ENCODE measurements at places on chromosomes 3 and 15. TPM values are rescaled to one million over a fixed set of nuclear protein-coding genes. Genes with fewer than 3 reads are reported as not detected.

PLSCR2 gene
- total RNA-seq: not detected

GNAT1 gene
- not detected for total RNA-seq

IFT122 gene
- 21.2 TPM for total RNA-seq

SLC51A gene
- not detected for total RNA-seq

BCL2A1 gene
- 1.3 TPM for total RNA-seq

TTC23 gene
- total RNA-seq: 27.8 TPM

GRM7 gene
- not detected for total RNA-seq

B3GNT5 gene
- total RNA-seq: 1.9 TPM

TMEM40 gene
- total RNA-seq: 0.86 TPM

PRR20G gene
- not detected for total RNA-seq

CD96 gene
- total RNA-seq: under 0.01 TPM

CACNA2D2 gene
- total RNA-seq: not detected

MEX3B gene
- 9.6 TPM for total RNA-seq

CATSPER2 gene
- total RNA-seq: 0.72 TPM

TMEM115 gene
- 85.1 TPM for total RNA-seq

LIPC gene
- total RNA-seq: 0.29 TPM

ZIC1 gene
- total RNA-seq: 0.29 TPM

BUB1B gene
- 45.2 TPM for total RNA-seq

SLC12A8 gene
- total RNA-seq: 11.2 TPM

TMC3 gene
- not detected for total RNA-seq

NOX5 gene
- 0.22 TPM for total RNA-seq
